ENCODE measurements at places on chromosomes 5 and 9.
A peak's percentile ranks its signal among the peaks of the same experiment; 100 is the strongest.

DNA sequence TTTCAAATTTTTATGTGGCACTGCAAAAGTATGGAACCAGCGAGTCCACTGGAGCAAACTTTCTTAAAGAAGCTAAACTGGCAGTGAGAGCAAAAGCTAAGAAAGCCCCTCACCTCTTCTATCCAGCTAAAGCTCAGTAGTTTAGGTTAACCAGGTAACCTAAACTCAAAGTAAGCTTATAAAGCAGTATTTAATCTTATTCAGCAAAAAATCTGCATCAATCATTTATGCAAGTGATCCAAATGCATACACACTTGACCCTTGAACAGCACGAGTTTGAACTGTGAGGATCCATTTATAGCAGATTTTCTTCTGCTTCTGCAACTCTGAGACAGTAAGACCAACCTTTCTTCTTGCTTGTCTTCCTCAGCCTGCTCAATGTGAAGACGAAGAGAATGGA lies 363.8 kb upstream of the CDH18 start:
- DNase-seq = no peak

DNA sequence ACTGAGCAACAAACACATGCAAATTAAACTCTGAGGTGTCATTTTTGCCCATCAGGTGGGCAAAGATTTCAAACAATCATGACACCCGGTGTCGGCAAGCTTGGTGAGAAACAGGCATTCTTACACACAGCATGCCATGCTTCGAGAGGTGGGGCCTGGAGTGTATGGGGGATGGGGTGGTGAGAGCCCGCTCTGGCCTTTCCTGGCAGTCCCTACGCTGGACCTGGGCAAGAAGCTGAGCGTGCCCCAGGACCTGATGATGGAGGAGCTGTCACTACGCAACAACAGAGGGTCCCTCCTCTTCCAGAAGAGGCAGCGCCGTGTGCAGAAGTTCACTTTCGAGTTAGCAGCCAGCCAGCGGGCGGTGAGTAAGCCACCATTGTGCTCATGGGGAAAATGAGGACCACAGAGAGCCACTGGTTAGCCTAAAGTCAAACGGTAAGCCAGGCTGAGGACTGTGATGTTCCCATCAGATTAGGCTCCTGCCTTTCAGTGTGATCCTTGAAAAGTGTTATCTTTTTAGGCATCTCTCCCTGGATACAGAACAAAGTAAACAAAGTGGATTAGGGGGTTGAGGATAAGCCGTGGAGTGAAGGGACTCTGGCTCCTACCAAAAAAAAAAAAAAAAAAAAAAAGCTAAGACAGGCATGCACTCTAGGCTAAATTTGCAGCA lies 9.4 kb downstream of the MYOZ3 start:
- no peak for DNase-seq

GRCh38 chr5:149011084-149011483 lies 51.8 kb downstream of the SH3TC2 start:
- DNase-seq = no peak

- DNase-seq = no peak
Observed at GRCh38 chr5:158785397-158785796, 314.3 kb downstream of the EBF1 start.

- DNase-seq = no peak
Observed at GRCh38 chr5:148585988-148586387, 68.3 kb downstream of the HTR4 start.

DNA sequence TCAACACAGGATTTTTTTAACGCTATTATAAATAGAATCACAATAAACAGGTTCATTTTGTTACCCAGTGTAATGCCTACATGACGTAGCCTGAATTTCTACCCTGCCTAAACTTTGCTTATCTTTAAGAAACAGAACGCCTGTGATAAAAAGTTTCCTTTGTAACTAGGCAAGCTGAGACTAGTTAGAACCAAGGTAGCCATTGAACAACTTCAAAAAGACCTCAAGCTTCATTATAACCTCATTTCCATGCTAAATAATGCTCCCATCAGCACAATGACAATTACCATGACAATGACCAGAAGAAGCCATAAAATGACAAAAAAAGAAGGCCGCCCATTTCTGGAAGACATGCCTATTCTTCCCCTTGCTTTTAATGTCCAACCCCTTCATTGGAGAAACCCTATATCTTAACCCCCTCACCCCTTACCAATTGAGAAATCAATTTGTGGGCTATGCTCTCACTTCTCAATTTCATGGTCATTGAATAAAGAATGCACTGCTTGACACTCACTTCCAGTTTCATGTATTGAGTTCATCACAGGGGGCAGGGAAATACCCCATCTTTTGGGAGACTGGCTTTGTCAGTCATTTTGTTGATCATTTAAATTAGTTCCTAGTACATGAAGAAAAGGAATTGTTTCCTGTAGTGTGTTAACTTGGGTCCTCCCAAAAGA lies 276.8 kb downstream of the MCTP1 start:
- no peak for DNase-seq

GRCh38 chr9:133575186-133576030 lies 33.8 kb downstream of the FAM163B start:
- no peak for DNase-seq

- peak; percentile 18 for DNase-seq
Observed at GRCh38 chr9:129280623-129281271, 102.7 kb upstream of the IER5L start.

DNA sequence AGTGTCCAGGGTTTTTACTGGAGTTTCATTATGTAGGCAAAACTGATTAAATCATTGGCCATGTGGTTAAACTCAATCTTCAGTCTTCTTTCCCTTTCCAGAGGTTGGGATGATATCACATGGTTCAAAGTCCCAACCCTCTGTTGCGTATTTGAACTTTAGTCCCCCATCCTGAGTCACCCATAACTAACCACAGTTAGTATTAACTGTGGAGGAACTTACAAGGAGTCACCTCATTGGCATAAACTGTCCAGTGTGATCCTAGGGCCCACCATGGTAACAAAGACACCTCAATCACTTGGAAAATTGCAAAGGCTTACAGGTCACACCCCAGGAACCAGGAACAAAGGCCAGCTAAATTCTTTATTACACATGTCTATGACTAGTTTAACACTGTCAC lies 188.5 kb downstream of the COX7C start:
- no peak for DNase-seq
